Germinal center (tissue), 1 donor: ENCODE measurements at places on chromosomes 3 and 15.
A peak's percentile ranks its signal among the peaks of the same experiment; 100 is the strongest.

DNA sequence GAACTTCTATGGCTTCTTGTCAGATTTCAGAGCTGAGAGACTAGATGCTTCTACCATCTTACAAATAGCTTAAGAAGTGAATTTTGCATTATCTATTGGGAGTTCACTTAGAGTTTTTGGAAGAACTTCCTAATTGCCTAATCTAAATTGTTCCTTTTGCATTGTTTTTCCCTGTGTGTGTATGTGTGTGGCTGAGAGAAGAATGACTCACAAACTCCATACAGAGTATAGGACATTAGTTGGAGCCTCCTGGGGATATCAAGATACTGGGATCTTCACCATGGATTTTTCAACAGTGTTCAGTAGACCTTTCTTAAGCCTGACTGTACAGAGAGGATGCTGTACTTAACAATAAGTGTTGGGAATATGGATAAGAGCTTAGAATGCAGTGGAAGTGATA, 10.9 kb downstream of the TLNRD1 start:
- no peak for DNase-seq

DNA sequence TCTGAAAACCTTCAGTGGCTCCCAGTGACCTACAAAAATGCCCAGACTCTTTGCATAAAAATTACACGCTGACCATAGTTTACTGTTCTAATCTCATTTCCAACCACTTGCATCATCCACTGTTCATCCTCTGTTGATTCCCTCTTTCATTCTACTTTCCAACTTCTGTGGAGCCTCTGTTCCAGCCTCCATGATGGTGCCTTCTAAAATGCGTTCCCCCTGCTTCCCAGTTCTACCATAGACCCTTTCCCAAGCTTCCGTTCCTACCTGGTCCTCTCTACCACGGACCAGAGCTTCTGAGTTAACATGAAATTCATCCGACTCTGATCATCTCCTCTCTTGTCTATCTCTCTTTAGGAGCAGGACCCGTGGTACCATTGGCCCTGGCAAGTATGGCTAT, 127.0 kb downstream of the THSD4 start:
- no peak for DNase-seq

DNA sequence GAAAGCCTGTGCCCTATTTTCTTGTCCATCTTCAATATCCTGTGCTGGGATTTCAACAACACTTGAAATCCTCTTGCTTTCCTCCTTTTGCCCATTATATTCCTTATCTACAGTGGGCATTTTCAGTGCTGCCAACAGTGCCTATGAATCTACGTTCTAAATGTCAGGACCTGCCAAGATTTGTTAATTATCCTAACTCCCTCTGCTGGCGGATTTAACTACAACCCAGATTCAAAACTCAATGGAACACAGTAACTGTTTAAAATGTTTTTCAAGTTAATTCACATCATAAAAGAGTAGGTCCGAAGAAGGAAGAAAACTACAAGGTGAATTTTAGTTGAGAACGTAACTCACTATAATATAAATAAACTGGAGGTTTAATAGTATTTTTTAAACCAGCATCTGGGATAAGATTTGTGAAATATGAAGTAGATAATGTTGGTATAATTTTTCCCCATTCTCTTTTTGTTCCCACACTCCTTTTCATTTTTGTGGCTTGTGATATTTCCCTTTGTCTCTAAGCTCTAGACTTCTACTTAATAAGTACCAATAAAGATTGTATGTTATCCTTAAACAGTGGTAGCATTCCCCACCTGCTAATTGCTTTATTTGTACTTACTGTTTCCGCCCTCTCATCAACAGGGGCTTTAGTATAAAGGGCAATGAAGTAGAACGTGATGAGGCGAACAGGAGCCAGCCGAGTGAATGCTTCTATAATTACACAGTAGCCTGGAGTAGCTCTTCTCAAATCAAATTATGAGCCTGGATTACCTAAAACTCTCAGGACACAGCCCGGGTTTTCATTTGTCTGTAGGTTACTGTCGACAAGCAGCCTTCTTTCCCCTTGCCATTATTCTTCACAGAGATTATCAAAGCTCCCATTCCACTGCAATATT, 302.5 kb upstream of the ATP11B start:
- peak; percentile 12 for DNase-seq

GRCh38 chr15:99014803-99015697, 7.5 kb upstream of the PGPEP1L start:
- DNase-seq, result peak; percentile 13

GRCh38 chr3:7292362-7292761, 431.4 kb downstream of the GRM7 start:
- no peak for DNase-seq

DNA sequence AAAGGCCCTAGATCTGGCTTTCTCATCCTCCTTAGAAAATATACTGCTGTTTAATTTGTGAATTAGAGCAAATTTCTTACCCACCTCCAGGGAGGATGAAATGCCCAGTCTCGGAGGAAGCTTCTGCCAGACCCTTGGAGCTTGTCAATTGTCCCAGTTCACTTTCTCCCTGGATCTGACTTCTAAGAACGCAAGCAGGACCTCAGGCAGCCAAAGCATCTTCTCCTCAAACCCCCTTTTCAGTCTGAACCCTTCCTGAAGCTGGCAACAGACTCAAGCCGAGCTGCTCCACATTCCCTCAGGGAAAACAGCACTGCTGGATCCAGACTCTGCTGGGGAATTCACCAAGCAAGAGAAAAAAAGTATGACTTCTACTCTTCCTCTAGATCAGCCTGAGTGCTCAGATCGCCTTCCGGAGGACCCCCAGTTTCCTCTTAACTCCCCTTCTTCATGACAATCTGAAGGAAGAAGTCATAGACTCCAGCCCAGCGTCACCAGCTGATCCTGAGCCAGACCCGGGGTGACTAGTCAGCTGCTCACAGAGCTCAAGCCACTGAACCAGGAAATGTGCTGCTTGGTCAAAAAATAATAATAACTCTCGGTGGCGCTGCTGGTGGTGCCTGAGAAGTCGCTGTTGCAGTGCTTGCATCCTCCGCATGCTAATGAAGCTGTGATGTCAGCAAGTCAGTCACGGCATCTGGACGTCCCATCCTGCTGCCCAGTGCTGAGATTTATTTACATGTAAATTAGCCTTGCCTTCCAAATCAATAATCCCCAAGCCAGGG, at the start of gene PRICKLE2:
Gene PRICKLE2, minus strand, starts transcription at position 641 of the 785 bp plus-strand sequence. CDS start 26,539 bp downstream, outside the sequence.
- DNase-seq, result peak; percentile 48

DNA sequence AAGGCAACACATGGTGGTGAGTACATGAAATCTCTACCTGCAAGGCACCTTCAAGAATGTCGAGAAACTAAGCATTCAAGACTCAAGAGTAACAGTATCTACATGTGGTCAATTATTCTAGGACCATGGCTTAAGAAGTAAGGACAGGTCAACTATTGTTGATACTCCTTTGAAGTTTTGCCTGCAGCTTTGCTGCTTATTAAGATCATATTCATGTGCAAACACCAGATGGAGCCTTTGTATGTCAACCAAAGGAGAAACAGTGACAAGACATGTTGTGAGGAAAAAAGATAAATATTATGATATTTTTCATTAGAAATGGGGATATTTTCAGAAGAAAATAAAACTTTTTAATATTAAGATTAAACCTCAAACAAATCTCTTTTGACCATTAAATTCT, 52.3 kb upstream of the FGF7 start:
- no peak for DNase-seq

DNA sequence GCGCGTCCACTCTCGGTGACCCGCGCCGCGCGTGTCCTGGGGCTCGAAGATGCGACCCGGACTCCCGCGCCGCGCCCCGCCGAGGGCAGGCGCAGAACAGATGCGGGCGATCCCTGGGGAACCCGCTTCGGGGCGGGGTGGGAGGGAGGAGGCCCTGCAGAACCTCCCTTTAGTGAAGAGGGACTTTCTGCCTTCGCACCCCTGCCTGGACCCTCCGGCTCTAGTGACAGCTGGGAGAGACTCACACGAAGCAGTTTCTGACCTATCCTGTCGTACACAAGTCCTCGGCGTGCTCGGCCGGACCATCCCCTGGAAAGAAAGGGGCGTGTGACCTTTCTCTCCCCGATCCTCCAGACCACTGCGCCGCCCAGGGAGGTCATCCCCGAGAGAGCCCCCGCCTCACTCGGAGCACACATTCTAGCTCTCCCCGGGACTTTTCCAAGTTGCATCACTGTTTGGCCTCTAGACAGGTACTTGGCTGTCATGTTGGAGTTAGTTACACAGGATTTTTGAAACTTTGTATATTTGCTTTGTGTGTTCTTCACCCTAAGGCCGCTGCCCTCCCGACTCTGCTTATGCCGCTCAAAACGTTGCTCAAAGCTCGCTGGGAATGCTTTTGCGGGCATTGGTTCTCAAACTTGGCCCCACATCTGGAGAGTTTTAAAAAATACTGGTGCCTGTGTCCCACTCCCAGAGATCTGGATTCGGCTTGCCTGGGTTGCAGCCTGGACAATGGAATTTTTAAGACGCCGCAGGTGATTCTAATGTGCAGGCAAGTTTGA, 582 bp downstream of the CGNL1 start:
- peak; percentile 32 for DNase-seq

- no peak for DNase-seq
Observed at GRCh38 chr3:152196782-152197181, 71.9 kb upstream of the MBNL1 start.

DNA sequence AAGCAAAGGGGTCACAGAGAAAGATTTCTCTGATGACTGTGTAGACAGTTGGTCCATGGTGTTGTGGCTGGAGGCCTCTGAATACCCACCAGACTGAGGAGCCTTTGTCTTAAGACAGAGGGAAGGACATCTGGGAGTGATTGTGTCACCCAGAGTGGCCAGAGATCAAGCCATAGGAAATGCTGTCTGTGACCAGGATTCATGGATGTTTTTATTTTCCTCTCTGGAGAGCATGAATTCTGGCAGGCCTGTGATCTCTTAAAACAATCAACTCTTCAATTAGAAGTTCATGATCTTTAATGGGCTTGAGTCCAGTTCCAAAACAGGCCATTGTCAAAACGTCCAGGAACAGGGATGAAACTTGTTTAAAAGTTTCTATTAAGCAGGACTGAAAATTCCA, 198.9 kb upstream of the CTDSPL start:
- DNase-seq, result no peak

DNA sequence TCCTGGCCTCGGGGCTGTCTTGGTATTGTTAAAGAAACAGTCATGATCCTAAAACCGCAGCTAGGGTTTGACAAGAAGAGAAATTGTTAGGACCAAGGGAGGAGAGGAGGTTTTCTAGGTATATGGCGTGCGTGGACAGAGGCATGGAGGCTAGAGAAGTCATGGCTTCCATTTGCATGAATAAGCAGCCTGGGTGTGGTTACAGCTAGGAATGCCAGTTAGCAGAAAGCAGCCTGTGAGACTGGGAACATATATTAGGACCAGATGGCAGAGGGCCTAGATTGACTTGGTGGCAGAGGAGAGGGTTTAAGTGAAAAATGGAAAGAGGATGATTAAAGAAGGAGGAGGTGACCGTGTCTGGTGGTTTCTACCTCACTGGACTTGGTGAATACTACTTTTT, 573.6 kb upstream of the ARRDC4 start:
- no peak for DNase-seq

- DNase-seq, result no peak
Observed at GRCh38 chr15:31265090-31265870, 61.4 kb upstream of the KLF13 start.

DNA sequence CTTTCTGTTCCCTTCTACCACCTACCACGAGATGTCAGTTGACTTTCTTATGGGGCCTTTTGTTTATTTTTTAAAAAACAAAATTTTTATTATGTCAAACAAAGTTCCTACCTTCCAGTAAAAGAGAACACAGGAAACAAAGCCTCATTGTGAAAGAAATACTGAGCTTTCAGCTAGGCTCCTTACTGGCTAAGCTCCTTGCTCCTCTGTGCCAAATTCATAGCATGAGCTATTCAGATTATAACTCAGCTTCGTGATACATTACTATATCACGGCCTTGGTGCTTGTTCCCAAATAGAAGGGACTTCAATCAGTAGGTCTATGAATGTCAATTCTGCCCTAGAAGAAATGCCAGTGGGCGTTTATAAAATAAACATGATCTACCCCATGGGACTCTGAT, 145.8 kb upstream of the CHRM5 start:
- DNase-seq, result no peak

- no peak for DNase-seq
Observed at GRCh38 chr15:25408929-25409328, 29.9 kb downstream of the UBE3A start.

- no peak for DNase-seq
Observed at GRCh38 chr15:70826634-70827033, 27.3 kb downstream of the LARP6 start.

DNA sequence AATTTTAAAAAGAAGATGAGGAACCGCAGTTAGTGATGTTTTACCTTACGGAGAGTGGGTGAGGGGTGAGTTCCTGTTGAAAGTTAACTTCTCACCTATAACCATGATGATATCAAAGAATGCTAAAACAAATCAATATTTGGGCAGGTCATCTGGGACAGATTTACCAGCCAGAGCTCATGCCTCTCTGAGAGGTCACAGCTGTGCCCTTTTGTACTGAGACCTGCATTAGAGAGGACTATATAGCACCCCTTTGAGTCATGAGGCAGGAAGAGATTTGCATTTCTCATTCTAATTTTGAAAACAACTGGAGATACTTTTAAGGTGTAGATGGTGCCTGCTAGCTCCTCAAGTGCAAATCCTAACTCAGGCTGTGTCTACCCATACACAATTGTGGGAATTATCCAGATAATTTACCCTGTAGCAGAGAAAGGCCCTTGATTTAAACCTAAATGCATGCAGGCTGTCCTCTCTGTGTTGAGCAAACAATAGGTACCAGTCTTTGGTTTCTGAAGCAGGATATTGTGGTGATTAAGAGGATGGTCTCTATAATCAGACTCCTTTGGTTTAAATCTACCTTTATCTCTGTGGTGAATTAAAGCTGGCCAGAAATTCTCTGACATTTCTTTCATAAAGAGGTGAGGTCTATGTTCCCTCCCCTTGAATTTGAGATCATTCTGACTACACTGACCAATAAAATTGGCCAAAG, 5.8 kb upstream of the TM4SF4 start:
- DNase-seq, result no peak

GRCh38 chr3:166809520-166809919, 570.6 kb downstream of the ZBBX start:
- no peak for DNase-seq

DNA sequence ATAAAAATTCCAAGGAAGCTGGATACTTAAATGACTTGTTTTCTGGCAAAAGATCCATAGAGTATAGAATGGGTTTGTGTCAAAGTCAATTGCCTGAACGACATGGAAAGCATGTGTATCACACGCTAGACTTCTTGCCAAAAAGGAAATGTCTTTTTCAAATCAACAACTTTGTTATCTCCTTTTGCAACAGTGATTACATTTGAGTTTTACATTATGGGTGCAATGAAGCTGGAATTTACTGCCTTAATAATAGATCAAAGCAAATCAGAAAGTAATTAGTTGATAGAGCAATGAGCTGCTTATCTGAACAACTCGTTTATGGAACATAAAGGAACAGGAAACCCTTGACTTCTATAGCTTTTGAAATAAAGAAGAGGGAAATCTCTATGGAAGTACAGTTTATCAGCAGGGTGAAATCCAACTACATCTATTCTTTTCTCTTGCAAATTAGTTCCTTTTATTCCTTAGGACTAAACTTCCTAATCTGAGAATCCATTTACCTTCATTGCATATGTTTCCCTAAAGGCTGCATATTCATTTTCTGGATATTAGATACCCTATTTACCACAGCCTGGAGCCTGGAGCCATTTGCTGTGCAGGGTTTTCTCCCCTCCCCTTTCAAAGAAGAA, 415.1 kb upstream of the NECTIN3 start:
- DNase-seq, result no peak
